ENCODE measurements at places on chromosomes 2 and 18.

GRCh38 chr18:76456018-76456750 is 38.9 kb downstream of the ZNF516 start:
- no peak for DNase-seq

- DNase-seq = no peak
These were observed 144.6 kb upstream of the SETBP1 start for GRCh38 chr18:44536046-44536445.

DNA sequence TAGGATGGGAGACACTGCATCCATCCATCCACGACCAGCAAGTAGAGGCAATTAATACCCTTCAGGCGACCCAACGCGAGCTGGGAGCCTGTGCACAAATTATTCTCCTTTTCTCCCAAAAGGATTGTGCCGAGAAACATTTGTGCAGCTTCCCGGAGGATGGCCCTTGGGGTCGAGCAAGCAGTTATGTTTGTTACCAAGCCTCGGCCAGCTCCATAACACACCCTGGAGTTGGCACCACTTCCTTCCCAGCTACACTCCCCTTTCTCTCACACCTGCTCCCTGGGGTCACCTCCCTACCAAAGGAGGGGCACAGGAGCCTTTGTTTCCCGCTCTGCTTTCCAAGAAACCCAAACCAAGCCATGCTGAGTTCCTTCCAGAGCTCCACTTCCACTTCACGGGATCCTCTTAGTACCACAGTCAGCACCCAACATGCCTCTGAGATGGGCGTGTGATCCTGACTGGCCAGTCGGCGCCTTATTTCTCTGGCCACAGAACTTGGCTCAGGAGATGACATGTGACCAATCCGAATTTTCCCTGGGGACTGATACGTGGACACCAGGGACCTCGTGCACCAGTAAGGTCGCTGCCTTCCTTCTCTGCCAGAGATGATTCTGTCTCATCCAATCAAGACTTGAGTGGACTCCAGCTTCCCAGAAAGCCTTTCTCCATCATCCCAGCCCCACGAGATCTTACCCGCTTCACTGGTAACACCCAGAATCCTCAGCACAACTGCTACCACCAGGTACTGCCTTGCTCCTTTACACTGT is 28.5 kb downstream of the GPR55 start:
- peak; percentile 3 for DNase-seq

DNA sequence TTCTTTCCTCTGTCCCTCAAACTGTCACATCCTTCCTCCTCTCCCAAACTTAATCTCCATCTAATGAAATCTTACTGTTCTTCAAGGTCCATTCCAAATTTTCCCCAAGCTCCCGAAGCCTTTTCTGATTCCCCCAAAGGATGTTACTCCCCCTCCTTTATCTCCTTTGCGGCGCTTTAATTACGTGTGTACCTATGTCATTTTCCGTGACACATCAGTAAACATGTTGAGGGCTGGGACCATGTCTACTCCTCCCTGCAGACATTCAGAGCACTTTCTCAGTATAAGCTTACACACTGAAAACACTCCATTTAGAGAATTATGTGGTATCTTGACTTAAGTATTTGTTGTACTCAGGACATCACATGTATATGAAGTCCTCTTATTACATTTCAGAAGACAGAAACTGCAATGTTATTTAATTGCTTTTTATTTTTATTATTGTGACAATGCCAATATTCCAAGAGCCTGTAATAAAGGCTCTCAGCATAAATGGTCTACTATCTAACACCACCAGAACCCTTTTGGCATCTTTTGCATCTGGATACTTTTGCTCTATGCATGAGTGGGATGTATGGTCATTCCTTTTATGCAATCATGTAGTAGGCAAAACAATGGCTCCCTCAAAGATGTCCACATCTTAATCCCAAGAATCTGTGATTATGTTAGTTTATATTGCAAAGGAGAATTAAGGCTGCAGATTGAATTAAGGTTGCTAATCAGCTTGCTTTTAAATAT is 1.8 kb downstream of the NMI start:
- DNase-seq = no peak

GRCh38 chr2:216159144-216159543 is 50.0 kb downstream of the XRCC5 start:
- DNase-seq = no peak

DNA sequence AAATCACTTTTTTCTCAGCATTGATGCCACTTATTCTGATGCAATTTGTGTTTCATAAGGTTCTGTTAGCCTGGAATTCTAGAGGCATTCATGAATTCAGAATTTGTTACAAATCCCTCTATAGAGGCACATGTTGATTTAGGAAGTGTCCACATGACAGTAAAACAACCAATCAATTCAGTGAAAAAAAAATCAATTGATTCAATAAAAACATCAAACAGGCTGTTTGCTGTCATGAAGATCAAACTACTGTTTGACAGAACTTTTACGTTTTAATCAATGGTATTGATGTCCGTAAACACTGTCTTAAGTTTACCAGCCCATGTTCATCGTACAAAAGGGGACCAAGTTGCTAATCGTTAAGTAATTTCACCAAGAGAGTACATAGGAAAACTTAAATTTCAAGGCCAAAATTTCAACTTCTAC is 261.5 kb downstream of the FIGN start:
- no peak for DNase-seq

DNA sequence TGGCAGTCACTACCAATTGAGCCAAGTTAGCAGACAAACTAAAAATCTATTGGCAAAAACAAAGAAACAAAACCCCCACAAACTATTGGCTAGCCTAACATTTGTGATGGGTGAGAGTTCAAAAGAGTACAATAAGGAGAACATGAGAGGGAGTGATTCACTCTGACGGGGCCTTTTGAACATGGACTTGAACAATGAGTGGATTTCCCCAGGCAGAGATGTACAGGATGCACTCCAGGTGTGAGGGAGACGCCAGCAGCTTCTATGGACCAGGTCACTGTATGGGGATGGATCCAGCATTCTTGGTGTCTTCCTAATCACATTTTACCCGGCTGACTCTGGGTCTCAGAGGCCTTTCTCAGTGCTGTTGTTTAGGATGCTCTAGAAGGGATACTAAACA is 167.5 kb upstream of the SMAD2 start:
- no peak for DNase-seq

GRCh38 chr18:37012452-37012851 is 183.5 kb downstream of the KIAA1328 start:
- no peak for DNase-seq

- DNase-seq = no peak
These were observed 176.9 kb downstream of the PARD3B start for GRCh38 chr2:204722207-204722606.

DNA sequence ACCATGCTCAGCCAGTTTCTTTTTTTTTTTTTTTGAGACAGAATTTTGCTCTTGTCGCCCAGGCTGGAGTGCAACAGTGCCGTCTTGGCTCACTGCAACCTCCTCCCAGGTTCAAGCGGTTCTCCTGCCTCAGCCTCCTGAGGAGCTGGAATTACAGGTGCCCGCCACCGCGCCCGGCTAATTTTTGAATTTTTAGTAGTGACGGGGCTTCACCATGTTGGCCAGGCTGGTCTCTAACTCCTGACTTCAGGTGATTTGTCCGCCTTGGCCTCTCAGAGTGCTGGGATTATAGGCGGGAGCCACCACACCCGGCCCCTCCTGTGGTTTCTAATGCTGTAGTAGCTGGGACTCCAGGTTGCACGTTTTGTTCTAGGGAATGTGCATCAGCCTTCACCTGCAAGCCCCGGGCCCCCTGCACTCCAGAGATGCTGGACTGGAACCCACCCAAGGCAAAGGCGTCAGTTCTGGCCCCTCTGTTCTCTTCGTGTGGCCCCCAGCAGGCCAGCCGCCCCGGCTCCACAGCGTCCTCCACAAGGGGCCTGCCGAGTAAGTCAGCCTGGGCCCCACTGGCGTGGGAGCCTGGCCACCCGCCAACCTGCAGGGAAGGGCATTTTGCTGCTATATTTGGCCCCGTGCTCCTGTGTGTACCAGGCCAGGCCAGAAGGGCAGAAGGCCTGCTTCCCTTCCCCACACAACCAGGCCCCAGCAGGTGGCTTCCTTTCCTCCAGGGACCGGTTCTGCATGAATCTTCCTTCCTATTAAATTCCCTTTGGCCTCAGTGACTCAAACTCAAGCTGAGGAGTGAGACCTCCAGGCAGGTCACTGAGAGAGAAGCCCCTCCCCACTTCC is 25.7 kb upstream of the B3GNT7 start:
- DNase-seq = no peak

GRCh38 chr18:3230401-3231334 is 10.9 kb upstream of the MYOM1 start:
- DNase-seq = no peak

DNA sequence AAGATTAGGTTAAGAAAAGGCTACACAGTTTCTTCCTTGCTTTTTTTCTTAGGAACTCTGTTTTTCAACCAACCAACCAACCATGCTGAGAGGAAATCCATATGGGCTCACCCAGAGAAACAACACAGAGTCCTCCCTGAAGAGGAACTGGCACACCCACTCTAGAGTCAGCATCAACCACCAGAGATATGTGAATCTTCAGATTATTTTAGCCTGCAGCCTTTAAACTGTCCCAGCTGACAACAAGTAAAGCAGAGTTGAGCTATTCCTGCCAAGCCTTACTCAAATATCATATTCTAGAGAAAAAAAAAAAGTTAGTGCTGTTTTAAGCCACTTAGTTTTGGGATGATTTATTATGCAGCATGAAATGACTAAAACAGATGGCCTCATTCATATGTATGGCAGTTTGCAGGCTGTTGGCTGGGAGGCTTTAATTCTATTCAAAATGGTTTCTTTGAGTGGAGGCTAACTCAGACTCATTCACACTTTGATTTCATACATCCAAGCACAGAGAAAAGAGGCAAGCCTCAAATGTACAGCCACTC is 1637.7 kb upstream of the LRRTM1 start:
- no peak for DNase-seq

DNA sequence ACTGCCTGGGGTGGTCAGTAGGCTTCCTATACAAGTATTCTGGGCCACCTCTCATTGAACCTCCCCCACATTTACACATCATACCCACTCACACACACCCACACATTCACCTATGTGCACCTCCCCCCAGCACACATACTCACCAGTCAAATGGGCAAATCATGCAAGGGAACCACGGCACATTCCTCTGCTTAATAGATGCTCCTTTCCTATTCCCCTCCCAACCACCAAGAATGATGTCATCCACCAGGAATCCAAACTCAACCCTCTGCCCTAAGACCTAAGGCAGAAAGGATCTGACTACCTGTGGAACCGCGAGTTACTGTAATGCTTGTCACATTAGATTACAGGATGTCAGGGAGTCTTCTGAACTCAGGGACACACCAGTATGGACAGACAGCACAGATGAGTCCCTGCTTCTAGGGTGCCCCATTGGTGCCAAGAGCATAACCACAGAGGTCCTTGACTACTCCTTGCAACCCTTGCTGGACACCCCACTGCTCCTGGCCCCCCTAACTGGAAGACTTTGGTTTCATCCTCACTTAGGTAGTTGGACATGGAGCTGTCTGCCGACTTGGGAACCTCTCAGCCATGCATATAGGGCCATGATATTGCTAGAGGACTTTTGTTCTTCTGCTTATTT is 21.5 kb upstream of the CAB39 start:
- DNase-seq = no peak

- no peak for DNase-seq
These were observed 57.3 kb downstream of the MTHFD2 start for GRCh38 chr2:74255660-74256213.

DNA sequence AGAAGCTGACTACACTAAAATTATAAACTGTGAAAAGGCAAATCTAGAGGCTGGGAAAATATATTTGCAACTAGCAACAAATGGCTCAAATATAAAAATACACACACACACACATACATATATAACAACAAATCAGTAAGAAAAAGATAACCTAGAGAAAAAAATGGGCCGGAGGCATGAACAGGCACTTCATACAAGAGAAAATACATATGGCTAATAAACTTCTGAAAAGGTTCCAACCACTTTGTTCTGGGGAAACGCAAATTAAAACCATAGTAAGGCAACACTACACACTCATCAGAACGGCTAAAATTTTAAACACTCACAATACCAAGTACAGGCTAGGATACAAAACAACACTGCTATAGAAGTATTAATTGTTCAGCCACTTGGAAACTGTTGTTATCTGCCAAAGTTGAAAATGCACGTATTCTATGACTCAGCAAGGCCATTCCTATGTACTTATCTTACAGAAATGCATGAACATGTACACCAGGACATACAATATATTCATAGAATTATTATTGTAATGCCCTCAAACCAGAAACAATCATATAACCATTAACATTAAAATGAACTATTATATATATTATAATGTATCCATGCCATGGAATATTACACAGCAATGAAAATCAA is 15.6 kb downstream of the WDSUB1 start:
- no peak for DNase-seq

DNA sequence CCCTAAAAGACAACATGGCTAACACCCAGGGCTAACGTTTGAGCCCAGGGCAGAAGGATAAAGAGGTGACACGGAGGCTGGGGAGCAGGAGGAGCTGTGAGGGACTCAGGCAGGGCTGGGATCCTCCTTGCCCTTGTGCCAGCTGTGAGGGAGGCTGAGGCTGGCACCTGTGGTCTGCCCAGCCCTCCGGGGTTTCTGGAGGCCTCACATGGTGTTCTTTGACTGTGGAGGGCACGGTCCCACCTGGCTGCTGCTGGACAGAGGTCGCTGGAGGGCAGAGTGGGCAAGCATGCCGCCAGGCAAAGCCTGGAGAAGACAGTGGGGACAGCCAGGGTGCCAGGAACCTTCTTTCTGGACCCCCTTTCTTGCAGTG is 26.8 kb upstream of the CNNM3 start:
- DNase-seq = no peak

DNA sequence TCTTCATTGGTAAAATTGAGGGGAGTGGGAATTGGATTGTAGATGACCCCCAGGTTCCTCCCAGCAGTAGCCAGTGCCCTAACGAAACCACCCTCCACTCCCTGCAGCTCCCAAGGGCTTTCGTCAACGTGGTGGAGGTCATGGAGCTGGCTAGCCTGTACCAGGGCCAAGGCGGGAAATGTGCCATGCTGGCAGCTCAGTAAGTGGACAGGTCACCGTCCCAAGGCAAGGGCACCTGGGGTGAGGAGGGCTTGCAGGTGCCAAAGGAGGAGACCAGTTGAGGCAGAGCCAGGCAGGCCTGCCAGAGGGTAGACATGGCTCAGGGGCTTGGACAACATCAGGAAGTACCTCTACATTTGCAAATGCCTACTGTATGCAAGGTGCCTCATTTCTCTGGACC is 122.6 kb upstream of the PPP1CB start:
- no peak for DNase-seq

Data from activated CD4-positive, alpha-beta T cell treated with anti-CD3 and anti-CD28 coated beads, Interleukin-2, amount 10 ng/mL, durations not matched to agents 7 days and 5 days (primary cell).